ENCODE measurements at places on chromosomes 12 and 14.

GRCh38 chr12:30795410-30796312, 40.9 kb upstream of the CAPRIN2 start:
- peak; percentile 31 for DNase-seq

DNA sequence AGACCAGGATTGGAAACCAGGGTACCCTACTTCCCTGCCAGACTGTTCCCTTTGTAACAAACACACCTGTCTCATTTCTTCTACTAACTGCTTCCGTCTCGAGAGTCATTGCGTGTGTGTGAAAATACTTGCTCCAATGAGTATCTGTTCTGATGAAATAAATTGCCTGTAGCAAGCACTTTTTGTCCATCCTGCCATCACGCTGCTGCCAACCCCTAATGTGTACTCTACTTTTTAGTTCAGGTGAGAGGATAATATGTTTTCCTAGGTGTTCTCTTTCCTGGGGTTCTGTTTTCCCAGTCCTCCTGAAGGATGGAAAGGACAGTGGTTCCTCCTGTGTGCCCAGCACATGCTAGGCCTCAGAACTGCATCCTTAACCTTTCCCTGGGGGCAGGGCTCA, 1.0 kb downstream of the TUNAR start:
- no peak for DNase-seq

DNA sequence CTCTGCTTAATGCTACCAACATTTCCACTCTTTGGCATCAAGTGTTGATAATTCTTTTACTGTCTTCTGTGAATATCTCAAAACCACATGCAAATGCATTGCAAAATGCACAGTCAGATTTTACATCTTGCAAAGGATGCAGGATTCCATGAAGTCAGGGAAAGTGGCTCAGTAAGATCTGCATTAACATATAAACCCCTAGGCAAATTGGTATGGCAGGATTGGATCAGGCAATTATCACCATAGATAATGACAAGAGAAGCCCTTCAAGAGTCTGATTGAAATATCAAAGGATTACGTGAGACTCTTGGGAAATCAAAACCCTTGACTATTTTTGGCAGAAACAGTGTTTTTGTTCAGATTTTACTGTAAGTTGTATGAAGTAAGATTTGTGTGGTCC, 71.0 kb downstream of the TMTC2 start:
- no peak for DNase-seq

GRCh38 chr14:23512156-23512555, 39.4 kb downstream of the ZFHX2 start:
- no peak for DNase-seq

GRCh38 chr14:58469309-58469708, 41.8 kb downstream of the KIAA0586 start:
- DNase-seq, result no peak

Data from activated CD8-positive, alpha-beta memory T cell treated with anti-CD3 and anti-CD28 coated beads for 1 hour (primary cell).